ENCODE measurements at places on chromosomes 11 and 22.

DNA sequence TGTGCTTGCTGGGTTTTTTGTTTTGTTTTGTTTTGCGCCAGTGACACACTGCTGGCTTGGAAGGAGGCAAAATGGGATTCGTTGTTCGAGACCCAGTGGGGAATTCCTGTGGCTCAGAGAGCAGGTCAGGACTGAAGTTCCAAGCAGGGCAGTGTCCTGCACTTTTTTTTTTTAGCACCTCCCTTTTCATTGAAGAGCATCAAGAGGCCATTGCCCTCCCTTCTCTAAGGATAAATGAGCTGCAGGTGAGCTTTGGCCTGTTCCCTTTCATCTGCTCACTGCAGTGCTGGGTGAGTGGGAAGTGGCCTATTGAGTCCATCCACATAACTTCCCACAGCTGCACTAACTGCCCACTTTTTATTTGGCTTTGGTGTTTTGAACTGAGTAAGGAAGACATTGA lies 87.8 kb downstream of the ARHGAP42 start:
- no peak for DNase-seq

- DNase-seq: no peak
These were observed 1432.6 kb upstream of the TENM4 start for GRCh38 chr11:80873310-80873999.

GRCh38 chr22:20191803-20192202 lies 40.9 kb upstream of the CCDC188 start:
- no peak for DNase-seq

GRCh38 chr11:98296091-98296880 lies 724.5 kb upstream of the CNTN5 start:
- DNase-seq: no peak

DNA sequence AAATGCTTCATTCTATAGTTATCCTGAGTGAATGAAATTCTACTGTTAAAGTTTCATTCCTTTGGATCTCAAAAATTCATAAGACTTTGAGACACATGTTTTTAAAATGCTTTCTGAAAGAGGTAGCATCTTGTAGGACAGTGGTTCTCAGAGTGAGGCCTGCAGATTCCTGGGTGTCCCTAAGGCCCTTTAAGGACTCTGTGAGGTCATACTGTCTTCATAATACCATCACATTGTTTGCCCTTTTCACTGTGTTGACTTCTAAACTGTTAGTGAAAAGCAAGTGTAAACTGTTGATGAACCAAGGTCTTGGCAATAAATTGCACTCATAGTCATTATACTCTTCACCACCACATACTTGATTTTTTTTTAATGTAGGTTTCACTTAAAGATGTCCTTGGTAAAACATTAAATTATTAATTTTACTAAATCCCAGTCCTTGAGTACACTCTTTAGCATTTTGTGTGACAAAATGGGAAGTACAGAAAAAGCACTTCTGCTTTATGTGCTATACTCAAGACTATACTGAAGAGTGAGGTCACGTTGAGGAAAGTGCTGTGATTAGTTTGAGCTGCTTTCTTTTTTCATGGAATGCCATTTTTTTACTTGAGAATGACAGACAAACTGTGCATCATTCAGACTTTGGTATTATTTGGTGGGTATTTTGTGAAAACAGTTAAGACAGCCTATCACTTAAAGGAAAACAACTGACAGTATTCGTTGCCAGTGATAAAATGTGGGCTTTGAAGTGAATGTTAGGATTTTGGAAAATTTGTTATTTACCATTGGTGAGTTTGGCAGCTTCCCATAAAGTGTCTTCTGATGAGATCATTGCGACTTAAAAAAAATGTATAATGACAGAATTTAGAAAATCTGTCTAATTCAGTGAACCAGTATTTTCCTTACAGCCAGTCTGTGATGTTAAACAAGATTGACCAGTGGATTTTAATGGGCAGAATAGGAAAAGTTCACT lies 61.1 kb downstream of the SPECC1L start:
- DNase-seq: no peak

- peak; percentile 67 for DNase-seq
These were observed 4.8 kb downstream of the SDF2L1 start for GRCh38 chr22:21646608-21647590.

- no peak for DNase-seq
These were observed 3.1 kb downstream of the OR56A1 start for GRCh38 chr11:6027501-6027900.

GRCh38 chr22:29988719-29989118 lies 91.5 kb upstream of the HORMAD2 start:
- DNase-seq: no peak

- DNase-seq: no peak
These were observed 14.7 kb downstream of the ABTB2 start for GRCh38 chr11:34343153-34343552.

GRCh38 chr11:132054822-132055221 lies 684.4 kb downstream of the NTM start:
- no peak for DNase-seq

DNA sequence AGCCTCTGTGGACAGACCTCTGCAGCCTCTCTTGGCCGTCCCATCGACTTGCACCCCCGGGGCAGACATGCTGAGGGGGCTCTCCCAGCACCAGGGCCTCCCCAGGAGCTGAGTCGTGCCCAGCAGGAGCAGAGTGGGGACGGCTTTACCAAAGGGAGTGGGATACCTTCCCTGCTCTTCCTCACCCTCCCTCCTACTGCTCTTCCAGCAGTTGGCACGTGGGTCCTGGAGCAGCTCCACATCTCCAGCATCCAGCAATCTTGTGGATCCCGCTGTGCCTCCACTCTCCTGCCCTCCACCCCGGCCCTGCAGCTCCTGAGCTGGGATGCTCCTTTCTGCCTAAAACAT lies 854.0 kb downstream of the BRD1 start:
- no peak for DNase-seq

DNA sequence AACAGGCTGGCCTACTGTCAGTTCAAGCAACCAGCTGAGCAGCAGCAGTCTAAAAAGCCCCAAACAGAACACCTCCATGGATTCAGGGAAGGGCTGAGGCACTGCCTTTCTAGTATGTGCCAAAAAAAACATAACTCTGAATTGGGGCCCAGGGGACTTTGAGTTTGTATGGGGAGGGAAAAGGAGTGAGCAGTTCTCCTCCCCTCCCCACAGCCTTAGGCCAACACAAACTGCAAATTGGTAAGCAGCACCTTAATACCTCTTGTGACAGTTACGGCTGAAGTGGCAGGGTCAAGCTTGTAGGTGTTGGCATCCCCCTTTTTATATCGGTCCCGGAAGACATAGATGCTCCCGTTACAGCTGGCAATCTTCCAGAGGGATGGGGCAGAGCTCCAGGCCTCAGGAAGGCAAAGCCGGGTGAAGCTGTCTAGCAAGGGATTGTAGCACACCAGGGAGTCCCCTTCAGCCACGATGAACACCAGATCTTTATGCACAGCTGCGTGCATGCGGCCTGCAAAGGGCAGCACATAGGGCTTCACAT lies 6.0 kb downstream of the KBTBD4 start:
- DNase-seq: no peak

GRCh38 chr22:26845021-26845743 lies 187.8 kb downstream of the MIAT start:
- no peak for DNase-seq

DNA sequence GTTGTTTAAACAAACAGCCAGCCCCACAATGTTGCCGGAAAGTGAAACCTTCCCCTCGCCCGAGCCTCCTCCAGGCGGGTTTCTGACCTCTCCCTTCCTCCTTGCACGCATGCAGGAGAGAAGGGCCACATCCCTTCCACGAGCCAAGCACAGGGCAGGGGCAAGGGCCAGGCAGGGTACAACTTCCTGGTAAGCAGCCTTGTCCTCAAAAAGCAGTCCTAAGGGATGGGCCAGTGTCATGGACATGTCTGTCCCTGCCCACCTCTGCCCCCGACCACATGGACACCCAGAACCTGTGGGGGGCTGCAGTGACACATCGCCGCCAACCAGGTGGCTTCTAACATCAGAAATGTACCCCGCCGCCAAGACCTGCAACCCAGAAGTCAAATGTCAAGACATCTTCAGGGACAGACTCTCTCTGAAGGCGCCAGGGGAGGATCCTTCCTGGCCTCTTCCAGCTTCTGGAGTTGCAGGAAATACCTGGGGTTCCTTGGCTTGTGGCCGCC lies 145.3 kb downstream of the CRYBB2 start:
- DNase-seq: no peak

DNA sequence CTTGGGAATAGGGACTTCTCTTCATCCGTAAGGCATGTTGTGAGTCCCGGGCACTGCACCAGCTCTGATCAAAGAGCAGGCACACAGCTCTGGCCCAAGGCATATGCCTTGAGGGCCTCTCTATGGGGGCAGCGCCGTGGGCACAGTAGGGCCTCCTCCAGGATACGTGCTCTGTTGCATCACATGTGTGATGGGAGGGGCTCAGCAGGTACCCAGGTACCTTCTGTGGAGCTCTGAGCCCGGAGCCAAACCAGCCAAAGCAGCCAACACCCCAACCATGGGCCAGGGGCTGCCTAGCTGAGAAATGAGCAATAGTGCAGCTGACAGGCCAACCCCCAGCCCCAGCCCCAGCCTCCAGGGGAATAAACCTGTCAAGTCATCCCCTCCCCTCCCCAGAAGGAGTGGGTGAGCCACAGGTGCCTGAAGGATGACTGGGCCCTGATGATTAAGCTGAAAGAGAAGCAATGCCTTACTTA lies 79.7 kb upstream of the SHISAL1 start:
- no peak for DNase-seq

DNA sequence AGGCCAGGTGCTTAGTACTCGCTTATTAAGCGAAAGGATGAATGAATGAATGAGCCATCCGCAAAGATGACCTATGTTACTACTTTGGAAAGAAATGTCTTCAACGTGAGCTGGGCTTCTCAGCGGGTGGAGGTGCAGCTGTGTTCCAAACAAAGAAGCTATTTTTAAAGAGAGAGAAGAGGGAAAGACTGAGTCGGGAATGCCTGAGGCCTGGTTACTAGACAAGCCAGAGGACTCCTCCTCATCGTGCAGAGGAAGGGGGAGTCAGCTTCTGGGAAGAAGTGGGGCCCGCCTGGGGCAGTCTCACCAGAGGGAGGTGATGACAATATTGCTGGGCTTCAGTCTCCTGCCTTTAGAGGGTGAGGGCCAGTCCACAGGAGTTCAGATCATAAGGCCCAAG lies 30.4 kb upstream of the CD5 start:
- DNase-seq: no peak

GRCh38 chr11:94000659-94001058 lies 20.5 kb upstream of the HEPHL1 start:
- no peak for DNase-seq

- no peak for DNase-seq
These were observed 224.3 kb upstream of the PITPNB start for GRCh38 chr22:28143241-28143865.
